ENCODE measurements at places on chromosomes 2 and 18. TPM values are rescaled to one million over a fixed set of nuclear protein-coding genes. Genes with fewer than 3 reads are reported as not detected.

PDE11A gene
- total RNA-seq = 0.42 TPM

FAHD2A gene
- 19.0 TPM for total RNA-seq

DNA sequence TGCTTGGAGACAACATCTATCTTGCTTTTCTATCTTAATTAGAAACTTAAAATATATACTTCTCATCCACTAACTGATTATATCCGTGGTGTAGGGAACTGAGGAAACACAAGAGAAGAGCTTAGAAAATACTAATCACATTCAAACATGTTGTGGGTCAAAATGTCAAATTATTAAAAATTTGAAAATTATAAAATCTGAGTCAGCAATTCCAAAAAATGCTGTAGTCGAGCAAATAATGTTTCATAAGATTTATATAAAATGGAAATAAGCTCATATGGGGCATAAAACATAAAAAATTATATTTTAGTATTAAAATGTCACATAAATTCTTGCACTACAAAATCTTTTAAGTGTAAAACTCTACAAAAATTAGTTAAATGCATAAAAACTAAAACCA is 29.2 kb downstream of the SF3B1 start:
- peaks cover 96% of the 10 kb centered on the region for H3K36me3 ChIP-seq
- no peak overlapping the region for H3K27ac ChIP-seq
- no peak overlapping the region for H3K4me3 ChIP-seq
- no peak for DNase-seq
- no peaks in the 10 kb centered on the region for H3K27me3 ChIP-seq

GRCh38 chr2:95372845-95373244 is 29.7 kb upstream of the FAHD2A start:
- no peaks in the 10 kb centered on the region for H3K4me1 ChIP-seq
- H3K36me3 ChIP-seq = peaks cover 13% of the 10 kb centered on the region
- peak; percentile 54 for DNase-seq
- no peak overlapping the region for H3K4me3 ChIP-seq
- H3K27me3 ChIP-seq = no peaks in the 10 kb centered on the region
- no peak overlapping the region for H3K27ac ChIP-seq

ADD2 gene
- 1.7 TPM for total RNA-seq

ANKRD30B gene
- total RNA-seq = not detected

RNU2-63P gene
- not detected for total RNA-seq

- no peak for DNase-seq
- no peak overlapping the region for H3K27ac ChIP-seq
- H3K36me3 ChIP-seq = no peaks in the 10 kb centered on the region
Measured at GRCh38 chr2:31207790-31208189, 9.5 kb downstream of the CAPN14 start.

GRCh38 chr2:186036862-186037449 is 298.4 kb downstream of the FSIP2 start:
- DNase-seq = no peak
- no peaks in the 10 kb centered on the region for H3K27me3 ChIP-seq
- no peaks in the 10 kb centered on the region for H3K4me1 ChIP-seq
- no peak overlapping the region for H3K4me3 ChIP-seq
- H3K36me3 ChIP-seq = no peaks in the 10 kb centered on the region

DNA sequence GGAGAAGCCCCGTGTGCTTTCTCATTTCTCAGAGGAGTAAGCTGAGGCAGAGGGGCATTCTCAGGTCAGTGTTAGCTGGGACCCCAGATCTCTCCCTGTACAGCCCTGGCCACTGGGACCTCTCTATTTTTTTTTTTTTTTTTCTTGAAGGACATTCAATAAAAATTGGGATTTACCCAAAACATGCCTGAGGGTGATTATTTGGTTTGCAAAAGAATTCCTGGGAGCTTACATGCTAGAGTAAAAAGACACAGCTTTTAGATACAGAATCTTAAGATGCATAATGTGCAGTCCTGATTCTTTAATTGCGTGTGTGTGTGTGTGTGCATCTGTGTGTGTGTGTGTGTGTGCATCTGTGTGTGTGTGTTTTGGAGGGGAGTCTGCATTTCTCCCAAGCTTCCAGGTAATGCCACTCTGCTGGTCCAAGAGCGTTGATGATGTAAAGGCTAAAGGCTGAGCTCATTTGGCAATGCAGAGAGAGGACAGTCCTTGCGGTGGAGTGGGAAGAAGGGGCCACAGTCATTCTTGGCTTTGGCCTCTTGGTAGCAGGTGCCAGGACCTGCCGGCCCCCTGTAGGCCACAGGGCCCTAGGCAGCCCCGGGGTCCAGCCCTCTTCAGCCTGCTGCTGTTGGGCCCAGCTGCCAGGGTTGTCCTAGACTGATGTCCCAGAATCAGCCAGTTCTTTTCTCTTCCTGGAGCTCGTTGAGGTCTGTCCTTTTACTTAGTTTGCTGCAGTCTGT is 74.1 kb upstream of the MCFD2 start:
- no peaks in the 10 kb centered on the region for H3K27me3 ChIP-seq
- no peak for DNase-seq
- peaks cover 57% of the 10 kb centered on the region for H3K4me1 ChIP-seq
- H3K27ac ChIP-seq = peak overlapping the region; percentile 87

DNA sequence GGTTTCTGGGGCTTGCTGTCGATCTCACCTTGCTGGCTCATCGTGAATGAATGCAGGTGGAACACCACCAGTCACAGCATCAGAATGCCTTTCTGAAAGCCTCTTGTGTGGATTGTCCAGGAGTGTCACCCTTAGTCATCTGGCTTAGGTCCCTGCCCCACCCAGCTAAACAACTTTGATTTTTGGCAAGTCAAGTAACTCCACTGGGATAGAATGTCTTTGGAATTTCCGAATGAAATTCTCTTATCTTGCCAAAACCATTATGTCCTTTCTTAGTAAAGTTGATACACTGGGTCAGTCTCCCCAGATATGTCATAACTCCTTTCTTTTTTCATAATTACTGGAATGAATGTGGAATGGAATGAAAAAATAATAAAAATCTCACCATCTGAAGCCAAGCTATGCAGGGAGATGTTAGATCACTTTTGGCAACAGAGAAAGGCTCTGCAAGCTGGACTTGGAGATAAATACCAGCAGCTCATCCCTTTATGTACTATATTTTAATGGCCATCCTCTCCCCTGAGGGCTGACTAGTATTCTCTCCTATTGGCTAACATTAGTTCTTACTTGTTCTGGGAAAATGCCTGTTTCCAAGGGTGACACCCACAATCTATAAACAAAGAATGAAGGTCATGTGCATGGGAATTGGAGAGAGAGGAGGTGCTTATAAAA is 35.4 kb downstream of the INSIG2 start:
- no peaks in the 10 kb centered on the region for H3K27me3 ChIP-seq
- peak; percentile 78 for DNase-seq
- H3K36me3 ChIP-seq = no peaks in the 10 kb centered on the region
- H3K4me1 ChIP-seq = peaks cover 38% of the 10 kb centered on the region
- no peak overlapping the region for H3K4me3 ChIP-seq
- peak overlapping the region; percentile 73 for H3K27ac ChIP-seq

PDCD1 gene
- not detected for total RNA-seq

DNA sequence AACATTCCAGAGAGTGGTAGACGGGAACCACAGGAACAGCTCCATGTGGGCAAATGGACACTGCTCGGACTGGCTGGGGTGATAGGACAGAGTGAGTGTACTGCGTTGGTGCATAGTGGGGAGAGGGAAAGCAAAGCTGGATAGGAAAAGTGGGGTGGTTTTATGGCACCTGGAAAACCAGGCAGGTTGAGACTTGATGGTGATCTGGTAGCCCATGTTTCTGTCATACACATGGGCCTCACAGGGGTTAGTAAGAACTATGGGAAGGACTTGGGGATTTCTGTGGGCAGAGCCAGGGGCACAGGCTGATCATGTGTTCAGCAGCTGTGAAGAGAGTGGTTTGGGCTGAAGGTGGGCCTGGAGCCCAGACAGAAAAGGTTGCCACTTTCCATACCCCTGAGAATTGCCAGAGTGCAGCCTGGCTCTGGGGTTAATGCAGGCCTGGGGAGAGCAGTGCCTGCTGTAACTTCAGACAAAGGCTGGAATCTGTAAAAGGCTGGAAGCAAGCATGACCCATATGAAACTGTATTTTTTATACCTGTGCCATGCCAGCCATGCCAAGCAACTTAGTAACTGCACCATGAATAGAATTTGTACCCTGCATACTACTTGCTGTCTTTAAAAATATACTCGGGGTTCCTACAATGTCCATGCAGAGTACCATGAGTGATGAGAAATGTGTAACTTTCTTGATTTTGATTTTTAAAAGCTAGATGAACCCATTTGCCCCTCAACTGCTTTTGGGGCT is 41.9 kb downstream of the RPIA start:
- no peak for DNase-seq
- no peak overlapping the region for H3K27ac ChIP-seq
- H3K27me3 ChIP-seq = no peaks in the 10 kb centered on the region
- peaks cover 20% of the 10 kb centered on the region for H3K36me3 ChIP-seq
- peaks cover 11% of the 10 kb centered on the region for H3K4me1 ChIP-seq

GRCh38 chr2:159804941-159805340 is 6.9 kb upstream of the CD302 start:
- H3K27me3 ChIP-seq = no peaks in the 10 kb centered on the region
- no peak for DNase-seq
- H3K4me3 ChIP-seq = no peak overlapping the region
- H3K4me1 ChIP-seq = no peaks in the 10 kb centered on the region
- H3K27ac ChIP-seq = no peak overlapping the region
- no peaks in the 10 kb centered on the region for H3K36me3 ChIP-seq

ZC3H8 gene
- 65.9 TPM for total RNA-seq

C2orf78 gene
- not detected for total RNA-seq

DNA sequence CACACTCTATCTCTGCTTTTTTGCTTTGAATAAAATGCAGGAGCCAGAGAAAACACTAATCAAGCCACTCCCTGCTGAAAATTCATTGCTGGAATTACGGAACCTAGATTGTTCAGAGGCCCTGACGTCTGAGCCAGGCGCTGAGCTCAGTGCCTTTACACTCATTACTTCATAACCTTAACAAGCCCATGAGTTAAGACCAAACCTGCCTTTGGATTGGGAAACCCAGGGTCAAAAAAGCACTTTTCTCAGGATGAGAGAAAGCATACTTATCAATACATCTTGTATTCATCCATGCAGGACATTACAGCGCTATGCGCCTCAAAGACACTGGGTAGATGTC is 762 bp downstream of the INO80C start:
- peak overlapping the region; percentile 98 for H3K27ac ChIP-seq
- H3K36me3 ChIP-seq = no peaks in the 10 kb centered on the region
- H3K4me3 ChIP-seq = peak overlapping the region; percentile 72

CLHC1 gene
- 2.9 TPM for total RNA-seq

DNA sequence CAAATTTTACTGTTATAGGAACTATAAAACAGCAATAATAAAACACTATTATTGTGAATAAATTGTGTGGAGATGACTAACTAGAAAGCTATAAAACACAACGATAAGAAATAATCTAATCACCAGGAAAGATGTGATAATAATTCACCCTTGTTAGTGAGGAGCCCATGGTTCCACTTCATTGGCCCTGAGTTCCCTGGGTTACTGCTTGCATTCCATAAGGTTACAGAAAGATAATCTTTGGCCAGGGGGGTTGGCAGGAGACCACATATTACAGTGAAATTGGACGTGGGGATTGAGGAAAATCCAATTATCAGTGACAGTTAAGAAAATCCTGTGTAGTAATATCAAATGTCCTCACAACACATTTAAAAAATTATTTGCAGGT is 2.5 kb upstream of the CPO start:
- H3K36me3 ChIP-seq = no peaks in the 10 kb centered on the region
- no peaks in the 10 kb centered on the region for H3K27me3 ChIP-seq
- H3K4me3 ChIP-seq = no peak overlapping the region
- no peaks in the 10 kb centered on the region for H3K4me1 ChIP-seq

DNA sequence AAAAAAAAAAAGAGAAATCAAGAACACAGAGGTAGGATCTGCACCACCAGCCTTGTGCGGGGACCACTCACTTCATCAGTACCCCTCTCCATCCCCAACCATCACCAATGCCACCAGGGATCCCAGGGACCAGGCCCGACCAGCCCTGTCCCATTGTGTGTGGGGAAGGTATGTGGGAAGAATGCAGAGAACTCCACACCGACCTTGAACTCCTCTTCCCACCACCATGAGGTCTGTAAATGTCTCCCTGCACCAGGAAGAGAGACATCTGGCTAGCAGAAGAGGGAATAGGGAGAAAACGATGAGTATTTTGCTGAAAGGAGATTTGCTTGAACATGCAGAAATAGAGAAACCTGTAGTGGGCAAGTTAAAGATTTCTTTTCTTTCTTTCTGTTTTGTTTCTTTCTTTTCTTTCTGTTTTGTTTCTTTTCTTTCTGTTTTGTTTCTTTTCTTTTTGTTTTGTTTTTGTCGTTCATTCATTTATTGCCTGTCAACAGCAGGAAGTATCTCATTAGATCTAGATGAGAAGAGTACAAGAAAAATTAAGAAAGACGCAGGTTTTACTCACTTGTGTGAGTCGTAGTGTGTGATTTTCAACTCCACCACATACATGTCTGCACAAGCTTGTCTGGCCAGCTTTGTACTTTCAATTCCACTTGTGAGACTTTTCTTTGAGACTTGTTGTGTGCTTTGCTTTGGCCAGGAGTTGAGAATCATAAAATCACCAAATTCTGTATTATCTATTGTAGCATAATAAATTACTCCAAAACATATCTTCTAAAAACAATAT is 179.8 kb upstream of the HAAO start:
- H3K4me3 ChIP-seq = no peak overlapping the region
- H3K27ac ChIP-seq = no peak overlapping the region
- no peaks in the 10 kb centered on the region for H3K27me3 ChIP-seq
- peaks cover 52% of the 10 kb centered on the region for H3K4me1 ChIP-seq

OTOS gene
- not detected for total RNA-seq

GAREM1 gene
- 56.2 TPM for total RNA-seq

PTPN4 gene
- total RNA-seq = 14.0 TPM

GRCh38 chr2:220320326-220320725 is 692.9 kb downstream of the SLC4A3 start:
- H3K4me3 ChIP-seq = no peak overlapping the region
- no peaks in the 10 kb centered on the region for H3K4me1 ChIP-seq
- no peak for DNase-seq
- no peaks in the 10 kb centered on the region for H3K27me3 ChIP-seq
- no peak overlapping the region for H3K27ac ChIP-seq
- H3K36me3 ChIP-seq = no peaks in the 10 kb centered on the region

- no peaks in the 10 kb centered on the region for H3K27me3 ChIP-seq
- H3K4me1 ChIP-seq = peaks cover 26% of the 10 kb centered on the region
- no peak overlapping the region for H3K4me3 ChIP-seq
- no peaks in the 10 kb centered on the region for H3K36me3 ChIP-seq
- DNase-seq = no peak
Measured at GRCh38 chr2:69797836-69798289, 31.6 kb upstream of the GMCL1 start.

HOXD10 gene
- not detected for total RNA-seq

- H3K36me3 ChIP-seq = no peaks in the 10 kb centered on the region
- no peaks in the 10 kb centered on the region for H3K4me1 ChIP-seq
- peak; percentile 13 for DNase-seq
- H3K27me3 ChIP-seq = no peaks in the 10 kb centered on the region
Measured at GRCh38 chr2:25707927-25708590, 34.7 kb upstream of the DTNB start.

SMCHD1 gene
- total RNA-seq = 35.5 TPM

DNA sequence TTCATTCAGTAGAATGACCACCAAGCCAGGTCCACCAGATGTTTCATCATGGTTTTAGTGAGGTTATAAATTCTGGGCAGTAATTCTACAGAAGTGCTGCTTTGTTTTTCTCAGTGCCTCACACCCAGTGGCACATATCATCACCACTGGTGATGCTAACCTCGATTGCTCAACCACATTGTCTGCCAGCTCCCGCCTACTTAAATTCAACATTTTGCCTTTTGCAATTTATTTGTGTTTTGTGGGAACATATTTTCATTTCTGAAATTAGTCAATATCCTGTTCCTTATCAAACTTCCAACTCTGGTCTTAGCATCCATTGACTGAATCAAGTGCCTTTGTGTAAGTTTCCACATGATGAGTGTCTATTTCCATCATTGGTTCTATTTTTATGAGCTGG is 62.3 kb upstream of the TMEM178A start:
- peaks cover 4% of the 10 kb centered on the region for H3K27me3 ChIP-seq
- no peak overlapping the region for H3K4me3 ChIP-seq
- H3K36me3 ChIP-seq = no peaks in the 10 kb centered on the region
- H3K4me1 ChIP-seq = no peaks in the 10 kb centered on the region
